Activated CD4-positive, alpha-beta T cell treated with anti-CD3 and anti-CD28 coated beads, Interleukin-2, amount 10 ng/mL, durations not matched to agents 7 days and 5 days (primary cell): ENCODE measurements at places on chromosomes 12 and 14.

DNA sequence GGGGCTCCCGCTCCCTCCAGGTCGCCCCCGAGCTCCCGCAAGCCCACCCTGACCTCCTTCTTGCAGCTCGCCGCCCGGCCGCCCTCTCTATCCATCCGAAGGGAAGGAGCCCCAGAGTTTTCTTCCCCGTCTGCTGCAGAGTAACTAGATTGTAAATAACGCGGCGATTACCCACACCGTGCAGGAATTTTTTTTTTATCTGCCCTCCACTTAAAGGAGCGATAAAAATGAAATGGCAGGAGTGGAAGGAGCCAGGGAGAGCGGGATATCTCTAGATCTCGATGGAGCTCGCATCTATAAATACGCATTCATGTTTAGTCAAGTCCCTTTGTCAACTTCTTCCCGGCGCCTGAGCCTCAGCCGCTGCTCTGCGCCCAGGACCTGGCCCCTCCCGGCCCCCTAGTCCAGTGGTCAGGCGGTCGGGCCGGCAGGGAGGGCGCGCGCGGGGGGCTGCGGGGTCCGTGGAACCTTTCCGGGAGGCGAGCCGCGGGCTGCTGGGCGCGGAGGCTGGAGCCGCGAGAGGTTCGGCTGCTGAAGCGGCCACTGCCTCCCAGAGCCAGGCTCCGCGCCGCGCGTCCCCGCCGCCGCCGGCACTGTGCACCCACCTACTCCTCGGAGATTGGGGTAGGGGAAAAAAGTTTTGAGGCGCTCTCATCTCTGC lies 386.0 kb downstream of the BCAT1 start:
- DNase-seq = no peak

- no peak for DNase-seq
Observed at GRCh38 chr12:124605150-124605882, 37.9 kb upstream of the NCOR2 start.

DNA sequence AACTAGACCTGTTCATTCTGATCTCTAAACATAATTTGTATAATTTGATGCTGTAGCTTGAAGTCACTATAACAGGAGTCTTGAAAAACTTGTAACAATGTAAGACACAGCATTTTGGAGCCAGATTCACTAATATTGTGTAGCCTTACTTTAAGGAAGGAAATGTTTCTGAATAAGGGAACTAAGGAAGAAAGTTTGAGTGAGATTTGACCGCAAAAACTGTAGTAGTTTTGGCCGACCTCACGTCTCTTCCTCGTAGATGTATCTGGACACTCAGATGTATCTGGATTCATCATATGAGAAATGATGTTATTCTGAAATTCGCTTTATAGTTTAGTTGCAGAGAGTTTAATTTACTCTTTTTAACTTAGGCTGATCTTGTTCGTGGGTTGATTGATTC lies 13.9 kb upstream of the DNAH10 start:
- DNase-seq = no peak

DNA sequence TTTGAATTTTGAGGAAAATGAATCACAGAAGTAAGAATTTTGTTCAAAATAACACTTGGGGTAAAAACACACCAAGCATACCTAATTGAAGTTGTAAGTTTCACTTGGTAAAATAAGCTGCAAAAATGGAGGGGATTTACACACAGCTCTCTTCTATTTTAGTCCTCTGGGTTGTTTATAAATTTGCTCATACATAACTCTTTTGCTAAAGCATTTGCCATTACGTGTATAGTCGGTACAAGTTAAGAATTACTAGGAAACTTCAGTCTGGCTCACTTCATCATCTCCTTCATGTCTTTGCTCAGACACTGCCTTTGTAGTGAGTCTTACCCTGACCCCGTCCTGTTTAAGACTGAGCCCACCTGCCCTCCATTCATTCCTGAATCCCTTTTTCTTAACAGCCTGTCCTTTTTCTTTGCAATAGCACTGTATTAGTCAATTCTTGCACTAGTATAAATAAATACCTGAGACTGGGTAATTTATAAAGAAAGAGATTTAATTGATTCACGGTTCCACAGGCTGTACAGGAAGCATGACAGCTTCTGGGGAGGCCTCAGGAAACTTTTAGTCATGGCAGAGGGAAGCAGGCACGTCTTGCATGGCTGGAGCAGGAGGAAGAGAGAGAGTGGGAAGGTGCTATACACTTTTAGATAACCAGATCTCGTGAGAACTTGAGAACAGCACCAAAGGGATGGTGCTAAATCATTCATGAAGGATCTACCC lies 451.1 kb downstream of the PCNX1 start:
- DNase-seq = no peak

DNA sequence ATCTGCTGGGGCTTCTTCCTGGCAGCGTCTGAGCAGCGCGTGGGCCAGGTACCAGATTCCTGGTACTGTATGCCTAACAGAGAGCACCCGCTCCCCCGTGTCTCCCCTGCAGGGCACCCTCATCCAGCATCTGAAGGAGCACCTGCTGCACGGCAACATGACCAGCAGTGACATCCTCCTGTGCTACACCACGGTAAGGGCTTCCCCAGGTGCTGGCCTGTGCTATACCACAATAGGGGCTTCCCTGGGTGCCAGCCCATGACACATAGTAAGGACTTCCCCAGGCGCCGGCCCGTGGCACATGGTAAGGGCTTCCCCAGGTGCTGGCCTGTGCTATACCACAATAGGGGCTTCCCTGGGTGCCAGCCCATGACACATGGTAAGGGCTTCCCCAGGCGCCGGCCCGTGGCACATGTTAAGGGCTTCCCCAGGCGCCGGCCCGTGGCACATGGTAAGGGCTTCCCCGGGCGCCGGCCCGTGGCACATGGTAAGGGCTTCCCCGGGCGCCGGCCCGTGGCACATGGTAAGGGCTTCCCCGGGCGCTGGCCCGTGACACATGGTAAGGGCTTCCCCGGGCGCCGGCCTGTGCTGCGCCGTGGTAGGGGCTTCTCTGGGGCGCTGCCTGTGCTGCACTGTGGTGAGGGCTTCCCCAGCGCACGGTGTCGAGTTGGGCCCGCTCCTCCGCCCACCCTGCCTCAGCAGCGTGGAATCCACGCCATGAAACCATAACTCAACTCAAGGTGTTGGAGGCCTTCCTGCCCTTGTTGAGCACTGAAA lies 49.3 kb downstream of the AACS start:
- DNase-seq = no peak

DNA sequence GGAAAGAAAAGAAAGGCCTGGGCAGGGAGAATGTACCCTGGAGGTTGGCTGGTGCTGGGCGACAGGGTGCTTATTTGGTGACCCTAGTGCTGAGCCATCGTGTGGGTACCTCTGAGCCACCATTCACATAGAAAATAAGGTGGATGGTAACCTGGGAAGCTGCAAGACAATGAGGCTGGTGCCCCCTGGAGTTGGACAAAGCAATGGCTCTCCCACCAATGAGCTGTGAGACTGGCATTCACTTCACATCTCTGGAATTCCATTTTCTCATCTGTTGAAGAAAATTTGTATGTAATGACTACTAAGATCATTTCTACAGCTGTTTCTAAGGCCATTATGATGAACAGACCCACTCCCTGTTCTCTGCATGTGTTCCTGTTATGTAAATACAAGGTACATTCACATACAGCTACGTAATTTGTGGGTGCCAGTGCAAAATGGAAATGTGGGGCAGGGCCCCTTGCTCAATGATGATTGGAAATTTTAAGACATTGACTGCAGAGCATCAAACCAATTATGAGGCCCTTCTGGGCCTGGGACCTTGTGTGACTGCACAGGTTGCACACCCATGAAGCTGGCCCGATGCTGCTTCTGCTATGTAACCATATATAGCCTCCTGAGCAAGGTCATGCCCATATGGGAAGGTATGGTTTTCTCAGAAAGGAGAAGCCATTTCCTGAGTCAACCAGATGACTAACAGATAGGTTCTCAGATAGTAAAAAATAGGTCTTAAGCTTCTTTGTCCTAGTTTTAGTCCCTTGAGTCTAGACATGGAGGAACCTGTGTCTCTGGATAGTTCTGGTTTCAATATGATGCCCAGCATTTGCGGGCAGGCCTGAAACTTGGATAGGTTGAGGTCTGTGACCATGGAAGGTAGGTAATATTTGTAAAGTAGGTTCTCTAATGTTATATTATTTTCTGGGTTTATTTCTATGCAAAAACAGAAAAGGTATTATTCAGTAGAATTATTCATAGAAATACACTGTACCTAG lies 63.4 kb upstream of the IGF1 start:
- peak; percentile 7 for DNase-seq

DNA sequence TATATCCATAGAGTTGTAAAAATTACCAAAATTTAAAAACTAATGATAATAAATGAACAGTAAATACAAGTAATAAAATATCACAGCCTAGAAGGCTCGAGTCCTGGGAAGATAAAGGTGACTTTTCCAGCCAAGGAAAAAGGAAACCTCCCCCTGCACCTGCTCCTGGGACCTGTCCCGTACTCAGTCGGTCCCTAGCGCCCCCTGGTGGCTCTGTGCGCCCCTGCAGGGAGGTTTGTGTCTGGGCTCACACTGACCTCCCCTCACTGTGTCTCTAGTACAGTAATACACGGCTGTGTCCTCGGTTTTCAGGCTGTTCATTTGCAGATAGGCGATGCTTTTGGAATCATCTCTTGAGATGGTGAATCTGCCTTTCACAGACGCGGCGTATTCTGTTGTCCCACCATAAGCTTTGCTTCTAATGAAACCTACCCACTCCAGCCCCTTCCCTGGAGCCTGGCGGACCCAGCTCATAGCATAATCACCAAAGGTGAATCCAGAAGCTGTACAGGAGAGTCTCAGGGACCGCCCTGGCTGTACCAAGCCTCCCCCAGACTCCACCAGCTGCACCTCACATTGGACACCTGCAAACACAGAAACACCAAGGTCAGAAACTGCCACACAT lies 1030.4 kb downstream of the TMEM121 start:
- peak; percentile 79 for DNase-seq

GRCh38 chr12:14810167-14810952 lies 3.6 kb downstream of the SMCO3 start:
- DNase-seq = no peak

- peak; percentile 34 for DNase-seq
Observed at GRCh38 chr14:72024043-72024407, 91.8 kb downstream of the RGS6 start.

GRCh38 chr14:79583738-79584408 lies 627.4 kb downstream of the DIO2 start:
- no peak for DNase-seq

DNA sequence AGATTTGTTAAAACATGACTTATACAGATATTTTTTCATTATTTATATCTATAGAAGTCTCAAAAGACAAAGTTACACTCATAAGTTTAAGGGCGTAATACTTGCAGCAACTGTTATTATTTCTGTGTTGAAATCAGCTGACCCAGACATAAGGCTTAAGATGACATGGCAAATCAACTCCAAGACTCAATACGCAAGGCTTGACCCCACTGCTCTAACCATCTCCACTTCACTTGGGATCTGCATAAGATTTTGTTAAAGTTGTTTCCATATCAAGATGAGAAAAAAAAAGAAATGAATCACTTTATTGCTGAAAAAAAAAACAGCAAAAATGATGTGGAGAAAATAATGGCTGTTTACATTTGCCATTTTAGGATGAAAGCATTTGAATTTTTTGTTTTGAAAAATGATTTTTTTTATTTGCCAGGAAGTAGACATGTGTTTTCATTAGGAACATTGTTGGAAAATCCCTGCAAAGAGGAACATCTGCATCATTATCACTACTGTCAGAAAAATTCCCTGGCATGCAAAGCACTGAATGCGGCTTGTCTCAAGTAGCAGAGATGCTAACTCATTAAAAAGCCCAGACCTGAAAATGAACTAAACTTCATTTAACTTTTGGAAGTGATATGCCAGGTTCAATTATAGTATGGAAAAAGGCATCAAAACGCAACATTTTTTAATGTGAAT lies 73.5 kb downstream of the LIN7A start:
- DNase-seq = no peak

DNA sequence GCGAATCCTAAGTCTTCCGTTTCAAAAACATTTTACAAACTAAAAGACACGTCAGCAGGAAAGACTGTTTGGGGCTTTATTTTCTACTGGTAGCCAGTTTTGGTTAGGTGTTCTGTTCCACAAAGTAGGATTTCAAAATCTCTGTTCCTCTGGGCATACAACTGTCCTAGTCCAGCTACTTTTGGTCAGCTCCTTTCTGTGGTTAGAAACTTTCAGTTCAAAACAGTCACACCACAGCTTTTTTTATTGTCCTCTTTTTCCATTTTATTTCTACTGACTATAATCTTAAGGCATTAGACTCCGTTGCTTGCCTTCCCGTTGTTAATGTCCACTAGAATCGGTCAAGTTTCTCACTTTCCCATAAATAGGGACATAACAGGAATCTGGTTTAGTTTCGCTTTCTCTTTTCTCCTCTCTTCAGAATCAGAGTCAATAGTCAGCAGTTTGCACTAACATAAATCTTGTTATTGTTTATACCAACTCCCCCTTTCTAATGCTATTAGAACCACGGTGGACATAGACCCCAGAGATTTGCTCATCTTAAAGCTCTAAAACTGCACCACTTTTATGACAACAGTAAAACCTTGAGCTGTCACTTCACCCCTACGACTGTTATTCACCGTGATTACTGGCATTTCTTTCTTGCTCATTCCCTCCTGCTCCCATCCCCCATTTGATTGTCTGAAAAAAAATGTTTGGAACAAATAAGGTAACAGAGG lies 41.5 kb upstream of the NPAS3 start:
- no peak for DNase-seq
